ENCODE measurements at places on chromosomes 4 and X. TPM values are rescaled to one million over a fixed set of nuclear protein-coding genes. Genes with fewer than 3 reads are reported as not detected.

USP51 gene
- total RNA-seq = 0.65 TPM

RPA4 gene
- 0.17 TPM for total RNA-seq

F8A3 gene
- total RNA-seq = 0.66 TPM

CSN3 gene
- total RNA-seq = not detected

MAGEC1 gene
- total RNA-seq = 0.04 TPM

TCEAL2 gene
- total RNA-seq = not detected

COL25A1 gene
- not detected for total RNA-seq

GPR50 gene
- total RNA-seq = 0.22 TPM

TRIM61 gene
- total RNA-seq = not detected

RBM47 gene
- 19.5 TPM for total RNA-seq

GSX2 gene
- not detected for total RNA-seq

ARAP2 gene
- 0.36 TPM for total RNA-seq

SLITRK4 gene
- total RNA-seq = not detected

ATP7A gene
- 3.5 TPM for total RNA-seq

PNMA6A gene
- 4.5 TPM for total RNA-seq

POU3F4 gene
- total RNA-seq = not detected

DTHD1 gene
- not detected for total RNA-seq

PDCL2 gene
- total RNA-seq = not detected

MAGEA12 gene
- total RNA-seq = 0.19 TPM

PKD2 gene
- 22.7 TPM for total RNA-seq

PDGFRA gene
- 0.35 TPM for total RNA-seq
